ENCODE measurements at places on chromosomes 7 and 10. TPM values are rescaled to one million over a fixed set of nuclear protein-coding genes. Genes with fewer than 3 reads are reported as not detected.

Gene GPR37
- total RNA-seq, result 1.5 TPM

DNA sequence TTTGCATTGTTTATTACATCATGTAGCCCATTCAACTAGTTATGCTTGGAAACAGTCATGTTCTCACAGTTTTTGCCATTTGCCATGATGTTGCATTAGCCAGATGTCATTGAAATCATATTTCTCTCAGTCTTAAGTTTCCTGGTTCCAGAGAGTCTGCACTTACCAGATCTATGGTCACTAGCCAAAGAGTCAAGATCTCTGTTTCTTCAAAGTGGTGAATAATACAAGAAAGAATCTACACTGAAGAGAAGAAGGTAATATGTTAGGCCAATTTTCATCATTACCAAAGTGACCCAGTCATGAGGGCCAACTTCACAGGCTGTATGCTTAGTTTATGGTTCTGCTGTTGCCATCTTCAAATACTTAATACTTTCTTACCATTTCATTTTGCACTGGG, 89.0 kb upstream of the PHYHIPL start:
- no peak for DNase-seq

Gene NODAL
- 0.17 TPM for total RNA-seq

Gene HERC4
- total RNA-seq, result 51.5 TPM

DNA sequence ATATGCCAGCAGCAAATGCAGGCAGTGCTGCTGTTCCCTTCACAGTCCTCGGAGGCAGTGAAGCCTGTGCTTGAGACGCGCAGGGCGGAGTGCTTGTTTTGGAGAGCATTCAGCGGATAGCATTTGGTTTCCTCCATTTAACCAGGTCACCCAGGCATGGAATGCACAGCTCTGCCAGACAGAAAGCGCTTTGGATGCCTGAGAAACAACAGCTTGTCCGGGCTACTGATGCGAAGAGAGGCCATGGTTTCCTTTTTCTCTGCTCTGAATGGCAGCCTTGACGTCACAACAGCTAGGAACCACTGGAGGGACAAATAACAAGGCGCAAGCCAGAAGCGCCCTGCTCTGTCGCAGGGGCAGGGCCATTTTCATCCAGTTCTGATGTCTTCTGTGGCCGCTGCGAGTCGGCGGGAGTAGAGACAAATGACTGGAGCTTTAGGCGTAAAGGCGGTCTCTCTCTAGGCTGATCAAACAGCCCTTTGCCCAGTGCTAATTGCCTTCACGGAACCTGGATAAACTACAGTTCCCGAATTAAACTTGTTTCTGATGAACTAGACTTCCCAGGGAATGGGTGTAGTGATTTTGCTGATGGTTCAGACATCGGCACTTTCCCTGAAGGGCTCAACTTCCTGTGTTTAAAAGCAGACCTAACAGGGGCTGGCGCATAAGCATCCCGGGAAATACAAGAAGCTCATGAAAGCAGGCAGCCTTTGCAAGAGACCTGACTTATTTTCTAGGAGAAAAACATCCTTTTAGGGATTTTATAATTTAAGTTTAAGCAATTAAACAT, 187.6 kb upstream of the KLF14 start:
- peak; percentile 66 for DNase-seq
